ENCODE measurements at places on chromosomes 3 and 15. TPM values are rescaled to one million over a fixed set of nuclear protein-coding genes. Genes with fewer than 3 reads are reported as not detected.

The FOXL2NB gene
- not detected for total RNA-seq

The CNBP gene
- total RNA-seq: 243 TPM

The HACD2 gene
- 11.4 TPM for total RNA-seq

The SLC25A38 gene
- total RNA-seq: 22.1 TPM

The SLC51B gene
- total RNA-seq: not detected

The FANCD2OS gene
- total RNA-seq: not detected

The ANKRD63 gene
- total RNA-seq: not detected

The IRAK2 gene
- total RNA-seq: 3.0 TPM

The GOLGA8T gene
- not detected for total RNA-seq

The FRMD5 gene
- 0.84 TPM for total RNA-seq

The HOMER2 gene
- total RNA-seq: 0.50 TPM

The TFDP2 gene
- 25.6 TPM for total RNA-seq

The GP9 gene
- total RNA-seq: not detected

The EPHB1 gene
- 1.5 TPM for total RNA-seq

The ZPLD1 gene
- total RNA-seq: not detected

The TMEM207 gene
- not detected for total RNA-seq

The BCL2A1 gene
- not detected for total RNA-seq

The MESP2 gene
- total RNA-seq: 1.3 TPM

The LRRN1 gene
- total RNA-seq: 0.17 TPM

The FGF12 gene
- total RNA-seq: not detected

The TRPM7 gene
- total RNA-seq: 12.8 TPM

The THRB gene
- 0.84 TPM for total RNA-seq

The MNS1 gene
- total RNA-seq: 3.4 TPM

The FOXL2 gene
- under 0.01 TPM for total RNA-seq

The SHISA5 gene
- 157 TPM for total RNA-seq

The TRAT1 gene
- total RNA-seq: not detected

The HEMK1 gene
- total RNA-seq: 13.2 TPM

The TM6SF1 gene
- 4.2 TPM for total RNA-seq

The PTH1R gene
- total RNA-seq: 0.34 TPM

The OR5H1 gene
- not detected for total RNA-seq

The ZCWPW2 gene
- total RNA-seq: 0.74 TPM

The XIRP1 gene
- not detected for total RNA-seq

The ARPIN gene
- total RNA-seq: 14.8 TPM

The NRROS gene
- under 0.01 TPM for total RNA-seq

The TMEM108 gene
- total RNA-seq: 0.89 TPM

The GRK7 gene
- total RNA-seq: not detected

The CELSR3 gene
- total RNA-seq: 2.7 TPM

The STRIT1 gene
- not detected for total RNA-seq

The ACOX2 gene
- total RNA-seq: 6.4 TPM

The WWTR1 gene
- total RNA-seq: 19.3 TPM

The VWA5B2 gene
- total RNA-seq: not detected

The C3orf20 gene
- total RNA-seq: not detected

The LRRC2 gene
- under 0.01 TPM for total RNA-seq

The MAGI1 gene
- total RNA-seq: 6.4 TPM

The CCR4 gene
- not detected for total RNA-seq

The ZNF501 gene
- 2.2 TPM for total RNA-seq

The CPN2 gene
- not detected for total RNA-seq

The HRG gene
- total RNA-seq: not detected

The CPNE9 gene
- total RNA-seq: under 0.01 TPM

The ROPN1 gene
- total RNA-seq: not detected

The CACNA2D2 gene
- 0.17 TPM for total RNA-seq

All from bronchus fibroblast of lung (primary cell).